ENCODE measurements at places on chromosomes 11 and 22.

DNA sequence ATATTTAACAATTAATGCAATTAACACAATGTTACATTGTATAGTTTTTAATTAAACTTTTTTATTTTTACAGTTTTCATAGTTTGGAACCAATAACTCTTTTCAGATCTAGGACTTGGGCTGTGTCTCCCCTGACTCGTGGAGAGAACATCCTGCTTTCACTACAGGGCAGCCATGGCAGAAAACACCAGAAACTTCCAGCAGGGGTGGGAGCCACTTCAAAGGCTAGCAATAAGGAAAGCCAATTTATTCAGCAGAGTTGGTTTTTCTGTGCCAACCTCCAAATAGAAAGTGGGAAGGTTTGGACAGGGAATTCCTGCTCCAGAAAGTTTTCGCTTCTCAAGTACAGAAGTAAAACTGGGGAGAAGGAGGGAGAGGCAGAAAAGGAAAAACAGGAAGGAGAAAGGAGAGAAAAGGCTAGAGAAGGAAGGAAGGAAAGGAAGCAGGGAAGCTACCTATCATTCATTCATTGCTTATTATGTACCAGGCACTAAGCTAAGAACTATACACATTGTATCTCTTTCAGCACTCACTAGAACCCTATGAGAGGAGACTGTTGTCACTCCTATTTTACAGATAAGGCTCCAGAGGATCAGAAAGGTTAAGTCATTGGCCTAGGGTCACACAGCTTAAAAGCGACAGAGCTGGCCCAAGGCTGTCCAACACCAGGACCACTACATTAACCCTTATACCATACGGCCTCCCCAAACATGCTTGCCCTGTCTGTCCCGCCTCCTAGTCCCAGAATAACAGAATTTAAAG, 54.8 kb upstream of the CREB3L1 start:
- no peak for DNase-seq

DNA sequence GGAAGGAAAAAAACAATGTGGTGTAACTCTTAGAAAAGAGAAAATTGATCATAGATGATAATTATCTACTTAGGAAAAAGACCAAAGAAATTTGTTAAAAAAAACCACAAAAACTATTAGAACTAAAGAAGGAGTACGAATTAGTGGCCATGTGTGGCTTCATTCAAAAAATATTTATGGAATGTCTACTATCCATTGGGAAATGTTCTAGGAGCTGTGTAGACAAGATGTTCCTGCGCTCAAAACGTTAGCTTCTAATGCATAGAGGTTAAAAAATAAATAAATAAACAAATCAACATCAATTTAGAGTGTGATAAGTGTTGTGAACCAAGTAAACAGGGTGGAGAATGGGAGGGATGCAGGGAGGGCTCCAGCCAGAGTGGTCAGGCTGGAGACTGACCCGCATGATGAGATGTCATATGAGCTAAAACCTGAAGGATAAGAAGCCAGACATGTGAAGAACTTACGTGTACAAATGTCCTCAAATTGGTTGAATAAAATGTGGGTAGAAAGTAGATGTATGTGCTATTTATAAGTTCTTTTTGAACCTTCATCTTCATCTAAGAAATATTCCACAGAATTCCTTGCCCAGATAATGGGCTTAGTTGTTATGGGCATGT, 4.3 kb upstream of the EXPH5 start:
- no peak for DNase-seq

GRCh38 chr22:31651664-31652063, 10.4 kb downstream of the PISD start:
- no peak for DNase-seq

DNA sequence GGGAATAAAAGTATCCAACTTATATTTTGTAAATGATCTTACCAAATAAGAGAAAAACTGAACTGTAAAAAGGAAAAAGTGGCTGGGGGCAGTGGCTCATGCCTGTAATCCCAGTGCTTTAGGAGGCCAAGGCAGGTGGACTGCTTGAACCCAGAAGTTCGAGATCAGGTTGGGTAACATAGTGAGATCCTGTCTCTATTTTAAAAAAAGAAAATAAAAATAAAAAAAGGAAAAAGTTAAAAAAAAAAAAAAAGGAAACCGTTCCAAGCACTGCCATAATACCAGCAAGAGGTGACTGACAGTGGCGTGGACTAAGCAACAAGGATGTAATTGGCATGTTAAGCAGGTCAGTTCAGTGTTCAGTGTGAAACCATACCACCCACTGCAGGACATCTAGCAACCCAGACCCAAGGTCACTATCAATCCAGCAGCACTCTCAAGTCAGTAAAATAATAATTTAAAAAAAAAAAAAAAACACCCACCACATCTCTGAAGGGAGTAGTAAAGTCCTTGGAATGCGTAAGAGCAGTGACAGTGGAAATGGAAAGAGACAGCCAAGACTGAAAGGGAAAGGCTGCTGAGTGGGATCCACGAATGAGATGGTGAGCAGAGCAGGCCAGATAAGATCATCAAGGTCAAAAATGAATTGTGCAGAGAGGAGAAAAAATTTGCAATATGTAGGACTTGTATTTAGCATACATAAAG, 43.6 kb downstream of the MAPK1 start:
- no peak for DNase-seq

GRCh38 chr22:40728731-40729189, 49.5 kb downstream of the MCHR1 start:
- DNase-seq = no peak

GRCh38 chr11:117949062-117949461, 19.9 kb upstream of the TMPRSS13 start:
- no peak for DNase-seq

DNA sequence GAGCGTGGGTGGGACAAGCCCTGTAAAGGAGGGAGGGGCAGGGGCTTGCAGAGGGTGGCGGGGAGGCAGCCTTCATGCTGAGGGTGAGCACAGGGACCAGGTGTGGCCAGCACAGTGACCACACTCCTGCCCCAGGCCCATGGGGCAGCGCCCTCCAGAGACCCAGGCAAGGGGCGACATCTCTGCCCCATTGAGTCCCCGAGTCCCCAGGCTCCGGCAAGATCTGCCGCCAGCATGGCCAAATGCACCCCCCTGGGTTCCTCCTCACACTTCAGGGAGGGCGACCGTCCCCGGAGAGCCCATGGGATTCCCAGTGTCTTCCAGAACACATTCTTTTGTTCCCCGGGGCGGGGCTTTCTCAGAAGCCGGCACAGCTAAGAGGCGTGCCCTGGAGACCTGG, 362.5 kb downstream of the TBC1D22A start:
- no peak for DNase-seq

DNA sequence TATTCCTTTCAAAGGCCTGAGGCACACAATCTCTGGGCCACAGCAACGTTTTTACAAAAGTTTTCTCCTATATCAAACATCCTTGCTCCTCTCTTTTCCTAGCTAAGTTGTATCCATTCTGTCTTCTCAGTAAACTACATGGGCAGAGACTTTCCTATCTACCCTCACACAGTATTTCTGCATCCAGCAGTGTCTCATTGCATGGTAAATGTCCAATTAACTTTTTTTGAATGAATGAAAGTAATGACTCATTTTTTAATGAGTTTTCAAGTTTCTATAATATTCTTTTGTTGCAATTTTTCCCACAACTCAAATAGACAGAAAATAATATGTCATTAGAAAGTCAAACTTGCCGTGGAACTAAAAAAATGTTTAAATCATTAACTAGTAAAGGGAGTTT, 688.6 kb downstream of the JRKL start:
- no peak for DNase-seq

- no peak for DNase-seq
These were observed 195.5 kb downstream of the EFCAB6 start for GRCh38 chr22:43616645-43617044.

DNA sequence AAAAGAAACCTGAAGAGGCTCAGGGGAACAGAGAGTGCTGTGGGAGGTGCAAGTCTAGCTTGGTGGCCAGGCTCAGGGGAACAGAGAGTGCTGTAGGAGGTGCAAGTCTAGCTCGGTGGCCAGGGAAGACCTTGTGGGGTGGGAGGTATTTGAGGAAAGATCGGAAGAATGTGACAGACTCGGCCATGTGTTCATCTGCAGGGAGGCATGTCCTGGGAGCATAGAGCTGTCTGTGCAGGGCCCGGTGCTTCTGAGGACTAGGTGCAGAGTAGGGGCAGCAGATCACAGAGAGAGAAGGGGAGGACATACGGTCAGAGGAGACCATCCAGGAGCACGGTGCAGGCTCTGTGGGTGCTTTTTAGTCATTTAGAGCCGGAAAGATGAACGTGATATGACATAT, 10.8 kb downstream of the IFITM10 start:
- DNase-seq = no peak

- DNase-seq = no peak
These were observed 846.2 kb downstream of the BRD1 start for GRCh38 chr22:48981371-48982061.

- DNase-seq = no peak
These were observed at the start of gene FOLH1 for GRCh38 chr11:49208006-49208721. Gene FOLH1, minus strand, starts transcription at chr11:49208602. Its CDS starts 193 bp downstream, at chr11:49208409.

- DNase-seq = no peak
These were observed 30.9 kb downstream of the ZBTB16 start for GRCh38 chr11:114090225-114090910.

DNA sequence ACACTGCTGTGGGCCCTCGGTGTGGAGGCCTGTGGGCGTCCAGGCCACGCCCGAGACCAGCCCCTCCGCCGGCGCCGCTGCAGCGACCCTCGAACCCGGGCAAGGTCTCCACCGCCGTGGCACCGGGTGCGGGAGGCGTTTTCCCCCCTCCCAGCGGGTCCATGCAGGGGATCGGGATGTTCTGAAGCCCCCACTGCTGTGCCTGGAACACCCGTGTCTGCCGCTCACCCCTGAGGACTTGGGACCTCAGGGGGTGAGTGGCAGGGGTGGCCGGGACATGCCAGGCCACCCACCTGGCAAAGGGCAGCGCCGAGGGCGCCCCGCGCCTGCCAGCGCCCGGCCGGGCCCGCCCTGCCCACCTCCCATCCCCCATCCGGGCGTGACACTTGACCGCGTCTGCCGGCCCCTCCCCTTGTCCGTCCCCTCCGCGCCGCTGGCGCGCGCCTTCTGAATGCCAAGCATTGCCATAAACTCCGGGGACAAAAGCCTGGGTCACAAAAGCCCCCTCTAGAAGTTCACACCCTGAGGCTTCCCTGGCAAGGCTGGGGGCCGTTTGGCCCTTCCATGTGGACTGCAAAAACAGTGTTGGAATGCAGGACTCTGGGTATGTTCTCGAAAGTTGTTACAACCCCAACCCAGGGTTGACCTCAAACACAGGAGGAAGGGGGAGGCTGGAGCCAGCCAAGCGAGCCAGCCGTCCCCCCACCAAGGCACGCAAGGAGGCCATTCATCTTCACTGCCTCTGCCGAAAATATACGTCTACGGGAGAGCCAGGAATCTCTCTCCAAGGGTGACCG, 819 bp upstream of the KCNQ1OT1 start:
- DNase-seq = no peak

DNA sequence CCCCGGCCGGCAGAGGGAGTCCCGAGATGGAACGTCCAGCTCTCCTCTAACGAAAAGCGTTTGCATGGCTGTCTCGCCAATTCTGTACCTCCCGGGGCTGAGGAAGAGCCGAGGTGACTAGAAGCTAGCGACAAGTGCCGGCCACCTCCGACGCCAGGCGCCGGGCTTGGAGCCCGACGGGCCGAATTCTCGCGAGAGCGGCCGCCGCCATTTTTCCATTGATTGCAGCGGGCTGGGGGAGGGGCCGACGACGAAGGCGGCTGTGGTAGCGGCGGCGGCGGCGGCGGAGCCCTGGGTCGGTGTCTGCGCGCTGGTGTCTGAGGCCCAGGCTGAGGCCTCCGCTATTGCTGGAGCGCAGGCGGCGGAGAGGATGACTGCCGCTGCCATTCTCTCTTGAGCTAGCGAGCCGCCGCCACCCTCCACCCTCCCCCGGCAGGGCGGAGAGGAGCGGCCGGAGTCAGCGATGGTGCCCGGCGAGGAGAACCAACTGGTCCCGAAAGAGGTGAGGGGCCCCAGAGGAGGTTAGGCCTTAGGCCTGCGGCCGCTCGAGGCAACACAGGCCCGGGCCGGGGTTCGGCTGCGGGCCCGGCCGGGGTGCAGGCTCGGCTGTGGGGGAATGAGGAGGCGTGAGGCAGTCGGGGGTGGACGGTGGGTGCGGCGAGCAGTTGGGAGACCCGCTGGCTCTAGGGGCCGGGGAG, at the start of gene USP47:
USP47 (plus strand) TSS at position 250 of the 698 bp plus-strand sequence; CDS start at position 464, 214 bp downstream.
- DNase-seq = peak; percentile 40

- DNase-seq = no peak
These were observed 353.5 kb downstream of the TBC1D22A start for GRCh38 chr22:47115921-47116320.

DNA sequence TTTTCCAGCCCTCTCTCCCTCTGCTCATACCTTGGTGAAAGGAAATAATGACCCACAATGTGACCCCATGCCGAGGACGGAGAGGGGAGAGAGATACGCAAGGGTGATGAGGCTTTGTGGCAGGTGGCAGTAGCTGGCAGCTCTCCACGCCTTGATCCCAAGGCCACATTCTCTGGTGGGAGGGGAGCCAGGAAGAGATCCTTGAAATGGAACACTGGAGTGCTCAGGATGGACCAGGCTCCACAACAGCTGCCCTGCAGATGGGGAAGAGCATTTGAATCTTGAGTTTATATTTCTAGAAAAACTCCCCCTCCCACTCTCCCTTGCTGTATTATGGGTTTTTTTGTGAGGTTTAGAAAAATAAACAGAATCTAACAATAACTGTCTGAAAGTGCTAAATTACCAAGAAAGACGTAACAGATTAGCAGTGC, 61.6 kb upstream of the CDON start:
- no peak for DNase-seq

DNA sequence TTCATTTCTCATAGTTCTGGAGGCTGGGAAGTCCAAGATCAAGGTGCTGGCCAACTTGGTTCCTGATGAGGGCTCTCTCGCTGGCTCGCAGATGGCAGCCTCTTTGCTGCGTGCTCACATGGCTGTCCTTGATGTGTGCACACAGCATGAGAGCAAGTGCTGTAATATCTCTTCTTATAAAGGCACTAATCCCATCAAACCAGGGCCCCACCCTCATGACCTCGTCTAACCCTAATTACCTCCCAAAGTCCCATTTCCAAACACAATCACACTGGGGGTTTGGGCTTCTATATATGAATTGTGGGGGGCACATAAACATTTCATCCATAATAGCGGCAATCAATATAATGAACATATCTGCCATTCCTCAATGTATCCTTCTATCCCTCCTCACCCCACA, 1062.1 kb downstream of the BRD1 start:
- DNase-seq = no peak

- no peak for DNase-seq
These were observed 344.4 kb downstream of the CTTN start for GRCh38 chr11:70742553-70743291.

- DNase-seq = peak; percentile 60
These were observed 179.2 kb downstream of the DBX1 start for GRCh38 chr11:19980957-19981669.

GRCh38 chr22:25085930-25086901, 113.4 kb upstream of the CRYBB3 start:
- no peak for DNase-seq

All from fibroblast of the conjunctiva (primary cell).